ENCODE measurements at places on chromosomes 4 and X.

DNA sequence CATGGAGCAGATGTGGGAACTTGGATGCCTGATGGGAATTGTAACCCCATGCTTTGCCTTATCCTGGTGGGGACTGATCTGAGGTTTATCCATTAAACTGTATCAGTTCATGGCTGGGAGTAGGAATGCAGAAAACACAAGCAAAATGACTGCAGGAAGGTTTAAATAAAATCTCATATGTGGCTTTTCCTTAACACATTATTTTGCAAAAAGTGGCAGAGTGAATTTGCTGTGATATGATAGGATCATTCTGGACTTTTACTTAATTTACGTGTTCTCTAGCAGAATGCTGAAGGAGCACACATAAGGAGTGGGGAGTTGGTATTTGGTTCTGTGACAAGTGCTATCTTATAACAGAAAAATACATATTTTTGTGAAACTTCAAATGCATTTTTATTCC lies 34.8 kb downstream of the REPS2 start:
- DNase-seq, result no peak

GRCh38 chrX:7711167-7711566 lies 131.8 kb upstream of the VCX start:
- no peak for DNase-seq

DNA sequence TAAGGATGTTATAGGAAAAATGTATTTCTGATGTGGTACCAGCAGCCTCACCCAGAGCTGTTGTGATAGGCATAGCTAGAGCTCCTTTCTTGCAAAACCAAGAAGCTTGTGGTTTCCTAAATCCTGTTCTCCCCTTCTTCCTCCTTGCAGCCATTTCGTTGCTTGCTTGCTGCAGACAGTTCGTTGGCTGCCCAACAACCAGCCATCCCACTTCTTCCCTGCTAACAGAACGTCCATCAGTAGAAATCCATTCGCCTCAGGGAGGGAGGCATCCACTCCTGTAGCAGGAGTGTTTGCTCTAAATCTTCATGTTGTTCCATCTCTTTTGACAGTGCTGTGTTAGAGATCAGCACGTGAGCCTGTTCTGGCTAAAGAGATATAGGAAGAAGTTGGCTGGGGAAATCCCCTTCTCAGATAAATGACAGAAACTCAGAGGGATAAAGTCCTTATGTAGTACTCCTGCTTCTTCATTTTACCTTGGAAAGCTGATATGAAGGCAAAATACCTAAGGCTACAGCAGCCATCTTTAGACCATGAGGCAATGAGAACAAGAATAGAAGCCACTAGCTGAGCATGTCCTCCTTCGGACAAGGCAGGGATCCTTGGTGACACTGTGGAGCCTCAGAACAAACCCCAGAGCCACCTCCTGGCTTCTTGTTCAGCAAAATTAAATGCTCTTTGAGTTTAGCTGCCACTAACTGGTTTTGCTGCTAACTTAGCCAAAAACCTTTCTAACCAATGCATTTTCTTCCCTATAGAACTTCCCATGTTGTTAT lies 68.4 kb upstream of the RELL1 start:
- no peak for DNase-seq

GRCh38 chr4:149845743-149846142 lies 30.1 kb upstream of the IQCM start:
- DNase-seq, result peak; percentile 91

DNA sequence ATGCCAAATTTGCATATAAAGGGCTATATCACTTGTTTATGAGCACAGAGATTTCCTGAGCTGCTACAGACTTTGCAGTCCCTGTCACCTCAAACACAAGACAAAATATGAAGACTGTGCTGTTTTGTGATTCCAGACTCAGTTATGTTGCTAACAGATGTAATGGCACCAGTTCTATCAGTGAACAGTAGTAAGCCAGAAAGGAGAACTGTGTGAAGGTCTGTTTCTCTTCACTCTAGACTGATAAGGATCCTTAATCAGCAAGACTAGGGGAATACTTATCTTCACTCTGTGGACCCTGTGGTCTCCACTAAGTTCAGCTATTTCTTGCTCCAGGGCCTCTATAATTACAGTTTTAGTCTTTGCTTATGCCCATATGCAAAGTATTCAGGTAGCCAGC lies 82.7 kb downstream of the ANXA5 start:
- DNase-seq, result no peak

DNA sequence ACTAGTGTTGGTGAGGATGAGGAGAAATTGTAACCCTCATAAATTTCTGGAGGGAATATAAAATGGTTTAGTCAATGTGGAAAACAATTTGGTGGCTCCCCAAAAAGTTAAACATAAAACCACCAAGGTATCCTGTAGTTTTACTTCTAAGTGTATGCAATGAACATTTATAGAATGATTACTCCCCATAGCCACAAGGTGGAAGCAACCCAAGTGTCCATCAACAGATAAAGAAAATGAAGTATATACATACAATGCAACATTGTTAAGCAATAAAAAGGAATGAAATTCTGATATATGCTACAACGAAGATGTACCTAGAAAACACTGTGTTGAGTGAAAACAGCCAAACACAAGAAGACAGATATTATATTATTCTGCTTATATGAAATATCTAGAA lies 569.1 kb upstream of the GRID2 start:
- DNase-seq, result no peak

- no peak for DNase-seq
These were observed 59.7 kb downstream of the SMAD1 start for GRCh38 chr4:145541346-145541745.

GRCh38 chrX:46576458-46576857 lies 2.9 kb downstream of the CHST7 start:
- DNase-seq, result no peak

DNA sequence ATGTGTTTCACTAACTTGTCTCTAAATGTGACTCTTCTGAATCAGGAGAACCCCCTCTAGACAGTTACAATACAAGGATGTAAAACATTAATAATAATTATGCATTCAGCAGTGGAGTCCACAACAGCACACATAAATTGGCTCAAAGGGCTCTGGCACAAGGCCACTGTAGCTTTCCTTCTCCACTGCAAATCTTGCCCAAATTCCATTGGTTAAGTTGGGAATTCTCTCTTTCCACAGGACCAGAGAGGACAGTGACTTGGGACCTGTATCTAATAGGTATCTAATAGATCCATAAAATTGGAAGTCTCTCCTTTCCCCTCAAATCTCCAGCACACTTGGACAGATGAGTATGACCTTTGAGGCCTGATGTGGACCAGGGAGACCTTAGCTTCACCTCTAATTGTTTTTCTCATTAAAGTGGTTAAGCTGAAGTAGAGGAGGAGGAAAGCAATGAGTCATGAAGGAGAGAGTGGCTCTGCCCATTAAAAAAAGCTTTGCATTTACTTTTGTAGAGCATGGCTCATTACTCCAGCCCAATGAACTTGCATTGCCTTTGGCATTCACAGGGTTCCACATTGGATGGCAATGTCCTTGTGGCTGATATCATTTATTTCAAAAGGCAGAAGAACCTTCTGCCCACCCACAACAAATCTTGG lies 72.3 kb upstream of the SH3RF1 start:
- no peak for DNase-seq

DNA sequence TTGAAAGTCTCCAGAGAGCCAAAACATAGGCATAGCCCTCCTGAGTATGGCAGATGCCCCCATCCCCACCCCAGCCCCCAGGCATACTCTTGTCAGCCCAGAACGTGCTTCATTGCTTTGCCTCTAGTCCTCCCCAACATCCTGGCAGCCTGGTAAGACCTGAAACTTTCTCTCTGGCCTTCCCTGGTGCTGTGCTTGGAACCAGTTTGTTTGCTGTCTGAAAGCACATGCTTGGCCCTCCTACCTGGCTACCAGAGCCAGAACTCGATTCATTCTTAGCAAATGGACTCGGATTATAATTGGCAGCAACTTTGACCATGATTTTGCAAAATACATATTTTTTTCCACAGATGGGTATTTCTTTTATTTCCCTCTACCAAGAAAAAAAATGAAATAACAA lies 248.1 kb downstream of the USP46 start:
- no peak for DNase-seq

DNA sequence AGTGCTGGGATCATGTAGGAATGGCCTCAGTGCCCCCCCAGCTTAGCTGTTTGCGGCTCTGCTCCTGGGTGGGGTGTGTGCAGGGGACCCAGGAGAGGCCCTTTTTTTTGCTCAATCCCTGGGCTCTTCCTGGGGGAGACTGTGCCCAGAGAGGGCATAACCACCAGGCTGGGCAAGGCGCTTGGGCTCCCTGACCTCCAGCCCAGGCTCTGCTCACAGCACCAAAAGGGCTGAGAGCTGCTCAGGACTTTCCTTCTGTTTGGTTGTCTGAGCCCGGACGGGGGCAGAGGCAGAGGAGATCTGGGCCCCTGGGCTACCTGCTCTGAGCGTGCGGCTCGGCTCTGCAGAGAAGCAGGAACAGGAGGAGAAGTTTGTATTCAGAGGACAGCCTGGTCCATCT lies 64.7 kb downstream of the PSAPL1 start:
- DNase-seq, result no peak

DNA sequence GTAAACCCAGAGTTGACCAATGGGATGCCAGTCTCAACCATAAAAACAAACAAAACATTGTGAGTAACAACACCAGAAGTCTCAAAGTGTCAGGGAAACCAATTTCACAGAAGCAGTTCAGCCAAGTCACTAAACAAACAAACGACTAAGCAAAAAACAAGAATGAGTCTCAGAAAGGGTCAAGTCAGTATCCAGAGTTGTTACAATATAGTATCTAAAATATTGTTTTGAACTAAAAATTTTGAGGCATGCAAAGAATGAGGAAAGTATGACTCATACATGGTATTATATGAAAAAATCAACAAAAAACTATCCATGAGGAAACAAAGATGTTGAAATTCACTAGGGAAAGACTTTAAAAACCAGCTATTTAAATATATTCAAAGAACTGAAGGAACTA lies 70.6 kb downstream of the AR start:
- no peak for DNase-seq

DNA sequence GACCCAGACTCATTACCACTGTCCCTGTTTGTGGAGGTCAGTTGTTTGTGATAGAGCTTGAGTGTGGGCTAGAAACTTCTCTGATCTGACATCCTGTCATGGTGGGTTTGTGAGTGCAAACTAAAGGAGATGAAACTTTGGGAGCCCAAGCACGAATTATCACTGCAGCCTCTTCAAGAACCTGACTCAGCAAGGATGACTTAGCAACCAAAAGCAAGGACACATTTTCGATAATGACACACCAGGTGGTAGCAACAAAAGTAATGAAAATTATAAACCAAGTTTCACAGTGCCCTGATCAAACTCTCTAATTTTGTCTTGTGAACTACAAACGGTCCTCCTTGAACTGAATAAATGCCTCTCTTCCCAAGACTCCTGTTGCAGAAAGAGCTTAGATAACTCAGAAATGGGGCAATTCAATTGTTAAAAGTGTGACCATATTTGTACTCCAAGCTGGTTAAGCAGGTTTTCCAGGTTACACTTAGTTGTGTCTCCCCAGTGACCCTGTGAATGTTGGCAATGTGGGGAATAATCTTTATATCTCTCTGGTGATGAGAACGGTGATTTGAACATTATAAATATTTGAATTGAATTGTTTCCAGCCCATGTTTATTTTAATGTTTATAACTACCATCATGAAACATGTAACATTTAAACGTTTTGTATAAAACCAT lies 52.6 kb upstream of the ATP8A1 start:
- peak; percentile 23 for DNase-seq

GRCh38 chrX:98067611-98068010 lies 1183.9 kb downstream of the RPA4 start:
- DNase-seq, result no peak

- no peak for DNase-seq
These were observed 282.0 kb downstream of the GALNTL6 start for GRCh38 chr4:172095161-172095560.

DNA sequence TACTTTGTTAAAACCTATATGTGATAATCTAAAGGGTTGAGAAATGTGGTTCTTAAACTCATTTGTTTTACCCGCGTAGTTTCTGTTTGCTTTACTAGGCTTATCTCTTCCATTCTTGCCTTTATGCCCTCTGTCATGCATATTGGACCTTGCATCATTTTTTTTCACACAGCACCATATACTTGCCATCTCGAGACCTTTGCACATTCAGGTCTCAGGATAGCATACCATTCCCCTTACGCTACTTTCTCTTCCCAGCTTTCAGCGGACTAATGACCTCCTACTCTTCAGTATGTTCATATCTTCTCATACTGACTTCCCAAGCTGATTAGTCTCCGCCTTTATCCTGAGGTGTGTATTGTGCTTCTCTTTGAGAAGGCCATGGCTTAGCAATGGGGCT lies 40.5 kb downstream of the USP38 start:
- no peak for DNase-seq

- no peak for DNase-seq
These were observed 93.3 kb downstream of the GRIA3 start for GRCh38 chrX:123277347-123277746.

DNA sequence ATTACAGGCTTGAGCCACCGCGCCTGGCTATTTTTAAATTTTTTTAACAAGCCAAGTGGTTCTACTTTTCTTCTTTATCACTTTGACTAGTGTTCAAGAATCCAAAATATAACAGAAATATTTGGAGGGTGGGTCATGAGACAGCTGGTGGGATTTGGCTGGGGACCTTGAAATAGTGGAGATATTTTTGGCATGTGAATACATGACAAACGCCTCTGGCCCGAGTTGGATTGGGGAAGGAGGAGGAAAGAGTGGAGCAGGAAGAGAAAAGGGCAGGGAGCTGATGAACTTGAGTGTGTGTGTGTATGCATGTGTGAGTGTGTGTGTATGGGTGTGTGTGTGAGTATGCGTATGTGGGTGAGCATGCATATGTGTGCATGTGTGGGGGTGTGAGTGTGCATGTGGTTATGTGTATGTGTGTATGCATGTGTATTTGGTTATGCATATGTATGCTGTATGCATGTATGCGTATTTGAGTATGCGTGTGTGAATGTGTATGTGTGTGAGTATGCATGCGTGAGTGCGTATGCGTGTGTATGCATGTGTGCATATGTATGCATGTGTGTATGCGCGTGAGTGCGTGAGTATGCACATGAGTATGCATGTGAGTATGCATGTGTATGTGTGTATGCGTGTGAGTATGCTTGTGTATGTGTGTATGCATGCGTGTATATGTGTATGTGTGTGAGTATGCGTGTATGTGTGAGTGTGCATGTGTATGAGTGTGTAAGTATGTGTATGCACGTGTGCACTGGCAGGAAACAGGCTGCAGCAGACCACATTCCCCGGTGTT lies 49.6 kb downstream of the JADE1 start:
- DNase-seq, result no peak

- DNase-seq, result no peak
These were observed 164.7 kb downstream of the DCLK2 start for GRCh38 chr4:150242820-150243458.

DNA sequence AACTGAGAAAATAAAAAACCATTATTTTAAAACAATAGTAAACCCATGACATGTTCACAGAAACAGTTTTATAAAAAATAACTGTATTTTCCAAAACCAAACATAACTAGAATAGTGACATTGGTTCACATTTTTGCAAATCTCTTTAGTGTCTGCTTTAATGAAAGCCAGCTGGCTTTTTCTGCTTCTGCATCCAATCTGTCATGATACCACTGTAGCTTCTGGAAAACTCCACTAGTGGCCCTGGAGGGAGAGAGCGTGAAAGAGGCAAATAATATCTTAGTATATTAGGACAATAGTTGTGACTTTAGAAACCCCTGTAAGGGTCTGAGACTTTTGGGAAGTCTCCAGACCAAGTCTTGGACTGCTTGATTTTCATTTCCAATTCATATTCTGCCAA lies 31.1 kb downstream of the FGFBP1 start:
- DNase-seq, result no peak

All from NCI-H2029 treated with DMSO at 0.1 percent for 48 hours (cell line).